CD4-positive, alpha-beta T cell (primary cell): ENCODE measurements at places on chromosomes 7 and 10.
A peak's percentile ranks its signal among the peaks of the same experiment; 100 is the strongest.

- no peak for DNase-seq
Observed at GRCh38 chr7:1937252-1937605, 267.2 kb downstream of the ELFN1 start.

- DNase-seq: no peak
Observed at GRCh38 chr10:70131560-70131937, 1.1 kb downstream of the AIFM2 start.

DNA sequence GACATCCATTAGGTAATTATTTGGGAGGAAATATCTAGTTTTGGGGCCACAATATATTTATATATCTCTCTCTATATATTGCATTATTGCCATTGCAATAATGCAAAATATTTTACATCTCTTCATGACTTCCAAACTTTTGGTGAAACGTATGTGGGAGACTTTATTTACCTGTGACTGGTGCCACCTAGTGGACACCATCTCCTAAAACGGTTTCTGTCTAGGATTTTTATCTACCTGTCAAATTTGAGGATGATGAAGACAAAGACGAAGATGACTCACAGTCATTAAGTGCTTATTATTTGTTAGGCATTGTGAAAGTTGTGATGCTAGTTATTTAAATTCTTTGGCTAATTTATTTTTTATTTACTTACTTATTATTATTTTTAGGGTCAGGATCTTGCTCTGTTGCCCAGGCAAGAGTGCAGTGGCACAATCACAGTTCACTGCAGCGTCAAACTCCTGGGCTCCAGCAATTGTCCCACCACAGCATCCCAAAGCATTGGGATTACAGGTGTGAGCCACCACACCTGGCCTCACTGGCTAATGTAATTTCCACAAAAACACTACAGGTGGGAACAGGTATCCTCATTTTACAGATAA lies 18.7 kb upstream of the CBLL1 start:
- peak; percentile 11 for DNase-seq

- no peak for DNase-seq
Observed at GRCh38 chr10:70317272-70317942, 33.6 kb upstream of the NPFFR1 start.

DNA sequence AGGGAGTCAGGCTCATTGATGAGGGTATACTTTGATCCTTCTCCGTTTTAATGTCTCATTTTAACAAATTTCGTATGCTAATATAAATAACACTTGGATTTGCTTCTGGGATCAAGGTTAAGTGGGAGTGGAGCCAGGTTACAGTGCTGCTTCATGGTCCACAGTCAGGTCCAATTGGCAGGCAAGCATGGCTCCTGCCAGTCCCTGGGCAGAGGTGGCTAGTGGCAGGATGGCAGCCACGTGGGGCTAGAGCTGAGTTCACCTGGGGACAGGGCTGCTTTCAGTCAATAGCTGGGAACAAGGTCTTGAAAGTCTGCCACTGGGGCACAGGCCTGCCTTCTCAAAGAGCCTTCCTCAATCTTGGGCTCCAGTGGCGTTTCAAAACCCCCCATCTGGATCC lies 16.0 kb upstream of the VWA2 start:
- no peak for DNase-seq

DNA sequence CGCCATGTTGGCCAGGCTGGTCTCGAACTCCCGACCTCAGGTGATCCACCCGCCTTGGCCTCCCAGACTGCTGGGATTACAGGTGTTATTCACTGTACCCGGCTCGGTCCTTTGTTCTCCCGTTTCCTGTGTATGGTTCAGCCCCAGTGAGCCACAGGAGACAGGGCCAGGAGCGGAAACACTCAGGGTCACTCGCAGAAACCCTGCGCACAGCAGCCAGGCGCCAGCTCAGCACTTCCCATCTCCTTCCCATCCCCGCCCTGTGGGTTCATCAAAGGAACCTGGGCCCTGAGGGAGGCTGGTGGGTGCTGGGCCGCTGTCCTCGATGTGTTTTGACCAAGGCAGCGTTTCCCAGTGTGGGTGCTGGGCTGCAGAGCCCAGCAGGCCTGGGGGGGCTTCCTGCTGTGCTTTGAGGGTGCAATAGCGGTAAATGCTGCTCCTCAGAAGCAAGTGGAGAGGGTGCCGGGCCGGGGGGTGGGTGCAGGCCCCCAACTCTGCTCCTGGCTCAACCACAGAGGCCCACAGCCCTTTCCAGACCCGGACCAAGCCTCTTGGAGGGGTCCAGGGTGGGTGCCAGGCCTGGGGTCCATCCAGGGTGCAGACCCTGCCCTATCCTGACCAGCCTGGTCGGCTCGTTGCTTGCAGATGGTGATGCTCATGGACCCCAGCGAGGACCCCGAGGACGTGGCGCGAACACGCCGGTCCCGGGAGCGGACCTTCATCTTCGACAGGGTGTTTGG lies 15.3 kb upstream of the CHST12 start:
- DNase-seq: no peak

DNA sequence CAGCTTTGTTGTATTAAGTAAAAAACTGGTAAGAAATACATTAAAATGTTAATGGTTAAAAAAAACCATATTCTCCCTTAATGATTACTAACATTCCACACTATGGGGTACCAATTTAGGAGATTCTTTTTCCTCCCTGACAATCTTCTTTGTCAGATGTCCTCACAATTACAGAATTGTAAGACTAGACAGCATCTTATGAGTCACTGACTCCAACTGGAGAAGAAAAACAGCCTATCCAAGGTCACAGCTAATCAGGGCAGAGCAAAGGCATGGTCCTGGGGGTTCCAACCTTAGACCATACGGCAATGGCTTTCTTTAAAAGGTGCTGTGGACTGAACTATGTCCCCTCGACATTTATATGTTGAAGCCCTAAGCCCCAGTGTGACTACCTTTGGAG lies 127.6 kb downstream of the DLG5 start:
- DNase-seq: no peak
